ENCODE measurements at places on chromosomes 1 and 21. TPM values are rescaled to one million over a fixed set of nuclear protein-coding genes. Genes with fewer than 3 reads are reported as not detected.
A peak's percentile ranks its signal among the peaks of the same experiment; 100 is the strongest.

GRCh38 chr1:44501047-44501890, 96.2 kb downstream of the RNF220 start:
- DNase-seq = no peak

Gene CASZ1
- 5.8 TPM for total RNA-seq

GRCh38 chr1:41496080-41497055, 11.9 kb upstream of the EDN2 start:
- peak; percentile 82 for DNase-seq

- DNase-seq = no peak
Observed at GRCh38 chr1:200674838-200675587, 5.3 kb upstream of the DDX59 start.

DNA sequence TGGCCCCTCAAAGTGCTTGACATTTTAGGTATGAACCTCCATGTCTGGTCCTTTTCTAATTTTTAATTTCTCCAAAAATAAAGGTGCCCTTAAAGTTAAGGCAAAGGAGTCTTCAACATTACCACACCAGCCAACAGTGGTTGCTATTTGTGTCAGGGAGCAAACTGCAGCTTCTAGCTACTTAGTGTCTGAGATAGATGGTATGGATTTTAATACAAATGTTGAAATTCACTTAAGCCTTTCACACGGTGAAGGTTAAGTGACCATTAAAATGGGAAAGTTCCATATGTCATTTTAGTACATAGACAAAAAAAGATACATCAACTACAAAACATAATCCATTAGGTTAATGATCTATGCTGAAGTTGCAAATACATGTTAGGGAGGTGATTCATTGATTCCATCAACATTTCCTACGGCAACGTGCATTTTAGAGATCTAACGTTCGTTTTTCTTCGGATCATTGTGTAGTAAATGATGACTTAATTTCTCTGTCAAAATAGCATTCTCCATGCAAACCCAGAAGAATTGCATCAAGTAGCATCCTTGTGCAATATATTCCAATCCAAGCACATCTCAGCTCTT, 48.2 kb upstream of the RGS21 start:
- DNase-seq = no peak

Gene PTPN22
- 30.9 TPM for total RNA-seq

Gene OR2T8
- total RNA-seq = not detected

GRCh38 chr1:243713470-243714186, 136.4 kb downstream of the AKT3 start:
- DNase-seq = no peak

- DNase-seq = no peak
Observed at GRCh38 chr1:235726557-235726956, 77.0 kb upstream of the GNG4 start.

Gene LCE3D
- not detected for total RNA-seq

GRCh38 chr1:21058035-21058793, 118.5 kb downstream of the EIF4G3 start:
- DNase-seq = no peak

DNA sequence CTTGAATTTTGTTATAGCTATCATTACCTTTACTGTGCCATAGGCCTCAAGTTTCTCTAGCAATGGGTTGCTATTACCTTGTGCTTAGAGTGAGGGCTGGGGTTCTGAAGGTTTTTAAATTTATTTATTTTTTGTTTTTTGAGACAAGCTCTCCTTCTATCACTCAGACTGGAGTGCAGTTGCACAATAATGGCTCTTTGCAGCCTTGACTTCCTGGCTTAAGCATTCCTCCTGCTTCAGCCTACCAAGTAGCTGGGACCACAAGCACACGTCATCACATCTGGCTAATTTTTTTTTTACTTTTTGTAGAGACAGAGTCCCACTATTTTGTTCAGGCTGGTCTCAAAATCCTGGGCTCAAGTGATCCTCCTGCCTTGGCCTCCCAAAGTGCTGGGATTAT, 41.5 kb downstream of the SNX27 start:
- no peak for DNase-seq

- DNase-seq = no peak
Observed at GRCh38 chr1:226964068-226964425, 24.0 kb downstream of the COQ8A start.

- peak; percentile 16 for DNase-seq
Observed at GRCh38 chr1:211549092-211549711, 29.8 kb downstream of the SLC30A1 start.

- no peak for DNase-seq
Observed at GRCh38 chr1:201750120-201750519, 78.8 kb upstream of the IPO9 start.

DNA sequence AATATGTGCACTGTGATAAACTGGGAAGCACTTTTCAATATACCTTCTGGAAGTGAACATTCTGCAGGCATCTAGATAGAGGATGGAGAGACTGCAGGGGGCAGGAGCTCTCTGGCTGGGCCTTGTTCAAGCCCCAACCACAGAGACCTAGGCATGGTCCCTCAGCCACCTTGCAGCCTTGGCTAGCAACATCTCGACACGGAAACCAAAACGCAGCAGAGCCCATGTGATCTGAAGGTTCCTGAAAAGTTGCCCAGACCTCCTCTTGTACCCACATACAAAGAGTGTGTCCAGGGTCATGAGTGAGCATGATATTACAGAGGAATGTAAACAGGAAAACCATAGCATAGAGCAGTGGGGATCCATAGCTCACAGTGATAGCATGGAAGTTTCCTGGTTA, 33.1 kb upstream of the SAMD11 start:
- no peak for DNase-seq

GRCh38 chr1:109298666-109299557, 7.9 kb downstream of the MYBPHL start:
- no peak for DNase-seq

Gene OR2T35
- total RNA-seq = 0.34 TPM

- DNase-seq = no peak
Observed at GRCh38 chr1:232990176-232991128, 40.0 kb downstream of the NTPCR start.

Gene PSRC1
- 9.3 TPM for total RNA-seq

DNA sequence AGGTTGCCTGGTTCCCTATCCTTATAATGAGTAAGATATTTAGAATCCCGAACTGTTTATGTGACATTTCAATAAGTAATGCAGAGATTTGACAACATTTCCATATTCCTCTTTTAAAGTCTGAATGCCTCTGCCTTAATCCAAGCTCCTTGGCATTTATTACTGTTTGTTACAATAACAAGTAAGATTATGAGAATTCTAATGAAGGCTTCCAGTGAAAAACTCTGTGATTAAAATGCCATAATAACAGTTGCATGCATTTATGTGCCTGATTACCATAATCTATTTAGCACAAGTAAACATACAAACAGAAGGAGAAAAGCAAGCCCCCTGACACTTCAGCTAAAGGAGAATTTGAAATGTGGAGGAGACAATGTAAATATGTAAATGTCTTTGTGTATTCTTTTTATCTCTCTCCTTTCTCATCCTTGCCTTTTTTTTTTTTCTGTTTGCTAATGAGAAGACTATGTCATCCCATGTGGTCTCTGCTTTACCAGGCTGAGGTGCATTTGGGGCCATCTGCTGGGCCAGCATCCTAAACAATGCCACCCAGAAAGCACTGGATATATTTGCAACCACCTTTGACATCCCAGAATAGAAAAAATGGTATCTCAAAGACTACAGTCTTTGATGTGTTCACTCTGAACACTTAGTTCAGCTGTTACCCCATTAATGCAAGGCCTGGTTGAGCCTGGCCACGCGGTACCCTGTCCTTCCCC, 17.2 kb upstream of the OLIG2 start:
- no peak for DNase-seq

GRCh38 chr1:197464044-197464443, 196.0 kb downstream of the CRB1 start:
- DNase-seq = no peak

GRCh38 chr1:240831191-240831631, 219.3 kb upstream of the GREM2 start:
- DNase-seq = no peak

Gene RAB29
- 45.6 TPM for total RNA-seq

GRCh38 chr21:25559746-25560145, 47.5 kb downstream of the MRPL39 start:
- DNase-seq = no peak

- DNase-seq = no peak
Observed at GRCh38 chr1:1150100-1150499, 23.6 kb upstream of the TTLL10 start.

- no peak for DNase-seq
Observed at GRCh38 chr1:150695561-150695960, 1.4 kb downstream of the GOLPH3L start.

GRCh38 chr1:68015369-68015768, 35.1 kb downstream of the DIRAS3 start:
- DNase-seq = no peak

Gene CLCA2
- not detected for total RNA-seq

DNA sequence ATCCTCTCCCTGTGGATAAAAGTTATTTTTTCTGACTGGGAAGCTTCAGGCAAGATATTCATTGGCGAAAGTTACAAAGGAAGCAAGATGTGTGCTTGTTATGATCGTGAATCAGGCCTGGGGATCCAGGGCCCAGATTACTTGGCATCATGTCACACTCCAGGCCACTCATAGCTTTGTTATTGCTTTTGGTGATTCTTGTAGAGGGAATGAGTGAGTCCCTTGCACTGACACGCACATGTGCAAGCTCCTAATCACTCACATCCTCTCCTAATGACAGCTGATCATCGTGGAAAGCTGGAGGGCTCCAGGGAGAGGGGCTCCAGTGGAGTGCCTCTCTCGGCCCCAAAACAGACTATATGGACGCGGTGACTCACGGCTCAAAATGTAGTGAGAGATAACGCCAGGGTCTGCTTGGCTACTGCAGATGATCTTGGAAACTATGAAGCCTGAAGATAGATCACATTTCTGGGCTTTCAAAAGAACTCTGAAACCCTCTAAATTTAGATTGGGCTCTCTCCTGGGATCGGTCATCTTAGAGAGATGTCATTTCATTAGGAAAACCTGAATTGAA, 481.1 kb upstream of the USP24 start:
- DNase-seq = no peak

DNA sequence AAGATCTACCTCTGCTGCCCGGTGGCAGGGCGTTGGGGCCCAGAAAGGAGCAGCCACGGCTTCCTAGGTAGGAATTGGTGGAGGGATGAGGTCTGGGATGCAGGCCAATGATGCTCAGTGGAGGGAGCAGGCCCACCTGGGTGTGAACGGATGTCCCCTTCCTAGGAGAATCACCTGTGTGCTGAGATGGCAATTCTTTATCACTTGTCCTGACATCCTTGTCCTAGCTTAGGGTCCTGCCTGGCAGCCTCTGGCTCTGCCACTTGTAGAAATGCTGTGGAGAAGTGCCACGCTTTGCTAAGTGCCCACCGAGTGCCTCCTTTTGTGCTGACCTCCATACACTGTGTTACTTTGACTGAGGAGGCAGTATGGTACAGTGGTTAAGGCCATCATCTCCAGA, 12.8 kb downstream of the EDN2 start:
- peak; percentile 53 for DNase-seq

DNA sequence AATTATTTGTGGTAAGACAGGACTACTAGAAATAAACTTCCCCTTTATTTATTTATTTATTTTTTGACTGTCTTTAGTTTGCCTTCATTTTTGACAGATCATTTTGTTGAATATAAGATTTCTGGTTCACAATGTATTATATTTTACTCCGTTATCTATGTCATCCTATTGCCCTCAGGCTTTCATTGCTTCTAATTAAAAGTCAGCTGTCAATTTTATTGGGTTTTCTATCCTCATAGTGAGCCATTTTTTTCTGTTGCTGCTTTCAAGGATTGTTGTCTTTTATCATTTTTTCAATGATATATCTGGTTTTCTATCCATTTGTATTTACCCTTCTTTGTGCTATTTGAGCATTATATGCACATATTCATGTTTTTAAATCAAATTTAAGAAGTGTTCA, 866.2 kb downstream of the LRRIQ3 start:
- no peak for DNase-seq

DNA sequence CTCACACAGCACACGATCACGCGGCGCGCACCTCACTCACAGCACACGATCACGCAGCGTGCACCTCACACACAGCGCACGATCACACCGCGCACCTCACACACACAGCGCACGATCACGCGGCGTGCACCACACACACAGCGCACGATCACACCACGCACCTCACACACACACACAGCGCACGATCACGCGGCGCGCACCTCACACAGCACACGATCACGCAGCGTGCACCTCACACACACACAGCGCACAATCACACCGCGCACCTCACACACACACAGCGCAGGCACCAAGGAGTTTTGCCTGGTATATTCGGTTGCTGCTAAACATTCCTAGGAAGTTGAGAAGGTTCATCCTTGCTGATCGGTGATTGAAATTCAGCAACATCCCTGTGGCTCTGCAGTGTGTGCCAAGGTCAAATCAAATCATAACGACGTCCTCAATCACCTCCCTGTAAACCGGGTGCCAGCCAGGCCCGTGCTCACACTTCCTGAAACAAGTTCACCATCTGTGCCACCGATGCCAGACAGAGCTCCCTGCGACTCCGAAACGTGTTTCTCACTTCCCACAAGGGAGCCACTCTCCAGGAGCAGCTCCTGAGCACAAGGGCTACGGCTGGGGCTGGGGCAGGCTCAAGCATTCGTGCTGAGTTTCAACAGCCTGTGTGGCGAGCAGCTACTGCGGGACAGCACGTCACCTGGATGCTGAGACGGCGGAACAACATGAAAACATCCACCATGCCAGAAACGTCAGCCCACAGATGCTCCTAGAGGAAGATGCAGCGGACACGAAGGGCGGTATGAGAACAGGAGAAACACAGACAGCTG, 30.2 kb downstream of the WDR4 start:
- DNase-seq = peak; percentile 68

Gene AK5
- 1.0 TPM for total RNA-seq

GRCh38 chr1:226355669-226356551, 46.9 kb upstream of the LIN9 start:
- no peak for DNase-seq

Gene CD101
- total RNA-seq = 15.1 TPM

Gene SNX7
- 9.4 TPM for total RNA-seq

DNA sequence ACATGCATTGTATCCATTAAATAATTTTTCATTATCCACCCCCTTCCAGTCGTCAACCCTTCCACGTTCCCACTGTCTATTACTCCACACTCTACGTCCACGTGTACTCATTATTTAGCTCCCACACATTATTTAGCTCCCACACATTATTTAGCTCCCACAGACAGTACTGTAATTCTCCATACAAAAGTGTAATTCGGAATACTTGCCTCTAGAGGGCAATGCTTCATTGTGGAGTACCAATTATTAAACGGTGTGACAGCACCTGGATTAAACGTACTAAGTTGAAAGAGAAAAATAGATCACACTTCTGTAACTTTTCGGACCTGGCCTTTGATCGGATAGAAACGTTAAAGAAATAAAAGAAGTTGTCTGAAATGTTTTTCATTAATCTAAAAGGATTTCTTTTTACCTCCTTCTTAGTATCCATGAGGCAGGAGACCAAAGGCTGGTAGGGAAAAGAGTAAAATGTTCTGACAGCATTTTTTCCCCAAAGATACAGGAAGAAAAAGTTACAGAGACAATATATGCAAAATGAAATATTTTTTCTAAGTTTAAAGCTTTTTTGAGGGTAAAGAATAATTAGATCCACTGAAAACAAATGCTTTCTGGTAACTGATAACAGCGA, 99.2 kb downstream of the LHX8 start:
- no peak for DNase-seq

Gene SMPDL3B
- total RNA-seq = 1.4 TPM

Gene FCRL5
- total RNA-seq = 81.6 TPM

GRCh38 chr1:216705676-216706075, 17.6 kb downstream of the ESRRG start:
- DNase-seq = no peak

Gene NTNG1
- total RNA-seq = 1.3 TPM

- DNase-seq = no peak
Observed at GRCh38 chr1:70902211-70902610, 145.4 kb downstream of the PTGER3 start.

GRCh38 chr1:186215636-186216035, 159.4 kb downstream of the TPR start:
- DNase-seq = no peak

Gene BLACAT1
- 0.34 TPM for total RNA-seq

All from spleen (tissue), 13 donors.